Uterus (tissue), 4 donors: ENCODE measurements at places on chromosomes 7 and 10. TPM values are rescaled to one million over a fixed set of nuclear protein-coding genes. Genes with fewer than 3 reads are reported as not detected.

DNA sequence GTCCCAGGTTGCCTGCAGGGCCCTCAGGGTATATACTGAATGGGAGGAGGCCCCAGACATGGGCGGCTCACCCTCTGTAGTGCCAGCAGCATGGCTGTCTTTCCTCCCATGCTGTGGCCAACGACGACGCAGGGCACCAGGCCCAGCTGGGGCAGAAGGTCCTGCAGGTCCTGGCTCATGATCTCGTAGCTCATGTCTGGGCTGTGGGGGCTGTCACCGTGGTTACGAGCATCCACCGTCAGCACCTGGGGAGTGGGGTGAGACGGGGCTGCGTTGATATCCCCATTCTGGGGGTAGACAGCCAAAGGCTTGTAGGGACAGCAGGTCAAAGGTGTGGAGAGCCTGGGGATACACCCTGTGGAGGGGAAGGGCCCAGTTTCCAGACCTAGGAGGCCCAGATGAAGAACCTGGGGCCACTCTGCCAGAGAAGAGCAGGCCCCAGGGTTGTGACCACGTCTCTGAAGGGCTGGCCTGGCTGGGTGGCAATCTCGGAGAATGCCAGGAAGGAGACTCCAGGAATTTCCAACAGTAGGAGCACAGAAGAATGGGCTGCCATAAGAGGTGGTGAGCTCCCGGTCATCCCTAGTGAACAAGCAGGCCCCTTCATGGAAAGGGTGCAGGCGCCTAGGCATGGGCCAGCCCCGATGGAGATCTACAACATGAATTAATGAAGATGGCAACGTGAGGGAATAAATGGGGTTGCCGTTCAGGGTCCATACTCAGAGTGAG, 947 bp downstream of the ABHD11 start:
- DNase-seq: no peak

DNA sequence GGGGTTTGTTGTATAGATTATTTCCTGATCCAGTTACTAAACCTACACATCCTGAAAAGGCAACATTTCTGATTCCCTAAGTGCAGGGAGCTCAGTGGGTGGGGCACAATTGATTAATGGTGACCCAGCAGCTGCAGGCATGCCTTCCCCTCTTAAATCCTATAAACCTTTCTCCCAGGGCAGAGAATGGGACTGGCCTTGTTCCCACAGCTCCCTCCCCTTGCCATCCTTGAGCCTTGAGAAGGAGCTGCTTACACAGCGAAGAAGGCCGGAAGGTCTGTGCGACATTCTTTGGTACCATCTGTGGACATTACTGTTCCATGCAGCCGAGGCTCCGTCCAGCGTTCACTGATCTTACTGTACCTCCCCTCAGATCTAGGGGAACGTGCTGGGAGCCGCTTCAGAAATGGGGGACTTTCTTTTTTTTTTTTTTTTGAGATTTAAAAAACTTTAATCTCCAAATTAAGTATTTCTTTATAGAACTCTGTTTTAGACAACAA, 14.3 kb downstream of the KLF6 start:
- peak; percentile 13 for DNase-seq

DNA sequence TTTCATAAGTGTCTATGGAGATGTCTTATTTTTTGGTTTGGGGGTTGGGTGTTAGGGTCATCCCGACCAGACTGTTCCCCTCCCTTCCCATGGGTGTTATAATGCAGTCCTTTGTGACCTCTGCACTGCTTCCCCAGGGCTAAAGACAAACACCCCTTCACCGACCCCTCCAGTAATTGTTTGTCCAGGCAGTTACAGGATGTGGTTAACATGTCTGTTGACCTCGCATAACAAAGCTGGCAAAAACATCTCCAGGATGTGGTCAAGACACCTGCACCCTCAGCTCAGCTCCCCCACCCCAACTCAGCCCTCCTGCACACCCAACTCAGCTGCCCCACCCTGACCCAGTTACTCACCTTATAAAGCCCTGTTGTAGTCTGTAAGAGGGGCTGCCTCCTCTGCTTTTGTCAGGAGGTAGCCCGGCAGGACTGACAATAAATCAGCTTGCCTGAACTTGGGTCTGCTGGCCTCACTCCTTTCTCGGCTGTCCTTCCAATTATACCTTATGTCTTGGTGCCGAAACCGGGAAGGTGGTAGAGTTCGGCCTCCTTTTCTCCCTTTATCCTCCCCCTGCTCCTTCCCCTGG, 102.2 kb downstream of the ZNF92 start:
- no peak for DNase-seq

- no peak for DNase-seq
Observed at GRCh38 chr7:128026551-128026950, 4.7 kb downstream of the LRRC4 start.

DNA sequence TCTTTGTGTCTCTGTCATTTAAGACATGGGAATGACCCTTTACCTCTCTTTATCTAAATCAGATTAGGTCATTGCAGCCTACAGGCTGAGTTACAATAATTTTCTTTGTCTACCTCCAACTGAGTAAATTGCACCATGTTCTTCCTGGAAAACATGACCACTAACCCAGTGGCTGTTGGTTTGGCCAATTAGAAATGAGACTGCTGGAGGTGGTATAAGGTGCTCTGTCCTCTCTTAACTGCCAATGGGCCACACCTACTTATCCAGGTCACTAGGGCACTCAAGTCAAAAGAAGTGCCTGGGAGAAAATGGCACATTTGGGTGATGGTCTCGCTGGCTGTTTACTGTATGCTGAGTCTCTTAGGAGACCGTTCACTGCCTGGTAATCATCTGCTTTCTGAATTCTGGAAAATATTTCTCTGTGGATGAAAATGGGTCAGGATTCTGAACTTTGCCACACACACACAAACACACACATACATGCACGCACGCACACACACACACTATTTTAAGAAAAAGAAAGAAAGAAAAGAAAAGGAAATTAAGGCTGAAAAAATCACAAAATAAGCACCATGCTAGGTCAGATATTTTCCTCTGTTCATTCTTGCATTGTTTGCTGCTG, 16.4 kb downstream of the STAMBPL1 start:
- no peak for DNase-seq

DNA sequence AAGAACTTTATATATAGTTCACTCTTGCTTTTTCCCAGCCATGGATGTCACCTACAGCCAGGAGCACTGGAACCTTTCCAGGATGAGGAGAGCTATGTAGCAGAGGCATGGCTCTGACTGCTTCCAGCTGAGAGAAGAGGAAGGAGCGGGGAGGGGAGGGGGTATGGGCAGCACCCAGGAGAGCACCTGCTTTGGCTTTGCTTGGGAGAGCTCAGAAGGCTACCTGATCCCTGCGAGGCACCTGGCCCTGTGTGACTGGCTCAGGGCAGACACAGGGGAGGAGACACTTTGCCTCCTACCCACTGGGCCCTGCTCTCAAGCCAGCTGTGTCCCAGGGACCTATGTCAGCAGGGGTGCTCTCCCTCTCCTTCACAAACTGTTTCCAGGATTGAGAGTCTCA, 67.1 kb downstream of the HK1 start:
- no peak for DNase-seq

DNA sequence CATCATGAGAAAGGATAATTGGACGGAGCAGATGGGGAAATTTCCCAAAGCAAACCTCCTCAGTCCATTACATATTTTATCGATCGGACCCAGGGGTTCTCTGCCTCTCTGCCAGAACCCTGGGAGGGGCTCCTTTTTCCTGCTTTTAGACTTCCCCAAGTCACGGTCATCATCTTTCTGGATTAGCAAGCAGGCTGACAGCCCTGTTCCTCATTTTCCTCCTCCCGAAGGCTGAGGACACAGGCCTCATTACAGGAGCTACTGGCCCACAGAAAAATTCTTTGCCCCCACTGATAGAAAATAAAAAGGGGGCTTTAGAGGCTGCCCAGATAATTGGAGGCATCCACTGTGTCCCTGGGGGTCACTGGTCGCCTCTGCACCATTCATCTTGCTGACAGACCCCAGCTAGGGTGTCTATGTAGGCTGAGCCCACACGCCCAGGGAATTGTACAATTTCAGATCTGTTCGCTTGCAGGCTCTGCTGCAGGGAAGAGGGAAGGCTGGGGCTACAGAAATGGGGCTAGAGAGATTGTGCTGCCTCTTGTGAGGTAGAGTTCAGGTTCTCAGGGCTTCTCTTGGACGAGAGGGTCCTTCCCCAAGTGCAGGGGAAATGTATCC, 125.7 kb upstream of the SDK1 start:
- no peak for DNase-seq

DNA sequence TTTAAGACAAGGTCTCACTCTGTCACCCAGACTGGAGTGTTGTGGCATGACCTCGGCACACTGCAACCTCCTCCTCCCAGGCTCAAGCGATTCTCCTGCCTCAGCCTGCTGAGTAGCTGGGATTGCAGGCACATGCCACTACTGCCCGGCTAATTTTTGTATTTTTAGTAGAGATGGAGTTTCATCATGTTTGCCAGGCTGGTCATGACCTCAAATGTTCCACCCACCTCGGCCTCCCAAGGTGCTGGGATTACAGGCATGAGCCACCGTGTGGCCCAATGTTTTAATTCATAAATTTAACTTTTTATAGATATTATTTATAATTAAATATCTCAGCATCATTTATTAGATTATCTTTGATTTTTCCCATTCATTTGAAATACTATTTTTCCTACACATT, 658.0 kb upstream of the NRG3 start:
- no peak for DNase-seq

GRCh38 chr10:84214612-84215235, 10.6 kb downstream of the LRIT2 start:
- no peak for DNase-seq

GRCh38 chr7:24477398-24478136, 95.7 kb upstream of the PALS2 start:
- no peak for DNase-seq

GRCh38 chr7:141409801-141410329, 141.3 kb upstream of the AGK start:
- no peak for DNase-seq

DNA sequence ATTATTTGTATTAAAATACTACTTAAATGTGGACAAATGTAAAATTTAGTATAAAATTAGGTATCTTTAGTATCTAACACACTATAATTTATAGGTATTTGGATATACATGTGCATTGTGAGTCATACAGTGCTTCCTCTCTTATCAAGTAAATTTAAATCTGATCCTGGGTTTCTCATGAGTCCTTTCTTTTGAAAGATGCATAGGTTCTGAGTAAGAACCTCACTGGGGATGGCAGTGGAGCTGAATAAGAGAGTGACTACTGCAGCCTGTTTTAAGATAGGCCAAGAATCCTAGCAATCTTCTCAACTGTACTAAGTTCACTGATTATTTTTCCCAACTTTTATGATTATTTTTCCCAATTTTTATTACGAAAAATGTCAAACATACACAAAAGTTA, 16.2 kb downstream of the CEP55 start:
- DNase-seq: no peak

DNA sequence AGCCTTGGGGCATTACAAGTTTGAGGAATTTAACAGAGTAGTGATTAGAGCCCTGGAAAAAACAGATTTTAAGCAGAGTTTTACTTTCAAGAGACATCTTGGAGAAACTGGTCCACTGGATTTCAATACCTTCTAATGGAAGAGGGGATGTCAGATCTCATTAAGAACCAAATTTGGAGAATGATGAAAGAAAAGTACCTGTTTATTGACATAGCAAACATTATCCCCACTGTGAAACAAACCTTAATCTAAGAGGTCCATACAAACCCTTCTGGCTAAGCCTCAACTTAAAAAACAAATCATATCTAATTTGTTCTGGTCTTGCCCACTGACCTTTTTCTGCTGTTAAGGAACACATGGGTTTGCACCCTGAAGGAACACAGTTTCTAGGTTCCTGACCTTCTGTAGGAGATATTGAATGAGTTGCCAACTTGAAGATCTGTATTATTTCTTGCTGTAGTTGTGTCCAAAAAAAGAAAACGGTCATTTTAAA, 53.5 kb downstream of the LAMB1 start:
- no peak for DNase-seq

- DNase-seq: no peak
Observed at GRCh38 chr7:142961973-142962926, at the start of gene KEL. TSS of gene KEL (minus strand) at chr7:142962363. CDS start at chr7:142962206, 157 bp downstream.

DNA sequence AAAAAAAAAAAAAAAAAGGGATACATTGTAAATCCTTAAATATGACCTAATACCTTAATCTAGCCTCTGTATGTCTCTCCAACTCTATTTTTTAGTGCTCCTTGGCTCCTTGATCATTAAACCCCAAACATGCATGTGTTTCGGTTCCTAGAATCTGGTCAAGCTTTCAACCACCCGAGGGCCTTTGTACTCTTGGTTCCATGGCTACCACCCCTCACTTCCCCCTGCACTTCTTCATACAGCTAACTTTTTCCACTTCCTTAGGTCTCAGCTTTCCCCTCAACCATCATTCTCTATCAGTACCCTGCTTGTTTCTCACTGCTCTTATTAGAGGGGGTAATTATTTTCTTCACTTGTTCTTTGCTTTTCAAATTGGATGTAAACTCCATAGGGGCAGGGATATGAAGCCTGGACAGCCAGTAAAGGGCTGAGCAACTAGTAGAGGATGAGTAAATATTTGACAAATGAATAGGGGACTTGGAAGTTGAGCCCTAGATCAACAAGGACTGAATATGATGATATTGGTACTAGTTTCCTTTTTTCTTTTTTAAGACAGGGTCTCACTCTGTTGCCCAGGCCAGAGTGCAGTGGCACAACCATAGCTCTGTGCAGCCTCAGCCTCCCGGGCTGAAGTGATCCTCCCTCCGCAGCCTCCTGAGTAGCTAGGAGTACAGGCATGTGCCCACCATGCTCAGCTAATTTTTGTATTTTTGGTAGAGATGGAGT, 4.3 kb upstream of the GDI2 start:
- no peak for DNase-seq

DNA sequence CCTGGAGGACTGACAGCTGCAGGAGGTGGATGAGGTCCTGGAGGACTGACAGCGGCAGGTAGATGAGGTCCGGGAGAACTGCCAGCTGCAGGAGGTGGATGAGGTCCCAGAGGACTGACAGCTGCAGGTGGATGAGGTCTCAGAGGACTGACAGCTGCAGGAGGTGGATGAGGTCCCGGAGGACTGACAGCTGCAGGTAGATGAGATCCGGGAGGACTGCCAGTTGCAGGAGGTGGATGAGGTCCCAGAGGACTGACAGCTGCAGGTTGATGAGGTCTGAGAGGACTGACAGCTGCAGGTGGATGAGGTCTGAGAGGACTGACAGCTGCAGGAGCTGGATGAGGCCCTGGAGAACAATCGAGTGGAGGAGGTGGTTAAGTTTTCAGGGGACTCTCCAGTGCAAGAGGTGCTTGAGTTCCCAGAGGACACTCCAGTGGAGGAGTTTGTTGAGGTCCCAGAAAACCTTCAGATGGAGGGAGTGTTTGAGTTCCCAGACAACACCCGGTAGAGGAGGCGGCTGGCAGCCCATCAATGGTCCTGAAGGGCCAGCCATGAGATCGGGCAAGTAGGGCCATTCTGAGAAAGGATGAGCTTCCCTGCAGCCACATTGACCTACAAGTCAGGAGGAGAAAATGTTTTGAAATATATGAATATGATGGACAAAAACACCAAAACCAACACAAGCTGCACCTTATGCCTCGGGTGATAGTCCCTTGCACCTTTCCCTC, 4.7 kb upstream of the EIF5AL1 start:
- DNase-seq: no peak

The TMEM139 gene
- 11.1 TPM for total RNA-seq

The PDK4 gene
- 221 TPM for total RNA-seq

The ADAM22 gene
- total RNA-seq: 87.5 TPM

The CSGALNACT2 gene
- total RNA-seq: 43.7 TPM

The BTBD16 gene
- 0.46 TPM for total RNA-seq

The ANKRD30A gene
- total RNA-seq: not detected

The COBL gene
- total RNA-seq: 1.4 TPM

The EFCAB10 gene
- not detected for total RNA-seq

The PGAM1 gene
- total RNA-seq: 116 TPM

The UNCX gene
- not detected for total RNA-seq

The KCND2 gene
- total RNA-seq: 6.0 TPM
